Uterus (tissue), 4 donors: ENCODE measurements at places on chromosomes 16 and 17. TPM values are rescaled to one million over a fixed set of nuclear protein-coding genes. Genes with fewer than 3 reads are reported as not detected.

DNA sequence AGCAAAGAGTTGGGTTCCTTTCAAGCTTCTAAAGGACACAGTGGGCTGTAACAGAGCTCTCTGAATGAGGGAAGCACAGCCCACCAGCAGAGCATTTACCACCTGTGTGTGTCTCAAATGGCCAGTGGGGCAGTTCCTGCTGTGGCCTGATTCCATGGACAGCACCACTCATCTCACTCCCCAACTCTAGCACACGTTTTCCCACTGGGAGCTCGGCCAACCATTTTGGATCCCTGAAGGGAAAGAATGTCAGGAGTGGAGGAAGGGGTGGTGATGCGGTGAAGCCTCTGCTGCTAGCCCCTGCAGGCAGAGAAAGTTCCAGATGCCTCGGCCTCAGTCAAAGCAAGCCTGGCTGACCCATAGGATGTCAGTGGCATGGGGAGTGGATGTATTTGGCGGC lies 86.6 kb downstream of the PLXDC1 start:
- DNase-seq: no peak

DNA sequence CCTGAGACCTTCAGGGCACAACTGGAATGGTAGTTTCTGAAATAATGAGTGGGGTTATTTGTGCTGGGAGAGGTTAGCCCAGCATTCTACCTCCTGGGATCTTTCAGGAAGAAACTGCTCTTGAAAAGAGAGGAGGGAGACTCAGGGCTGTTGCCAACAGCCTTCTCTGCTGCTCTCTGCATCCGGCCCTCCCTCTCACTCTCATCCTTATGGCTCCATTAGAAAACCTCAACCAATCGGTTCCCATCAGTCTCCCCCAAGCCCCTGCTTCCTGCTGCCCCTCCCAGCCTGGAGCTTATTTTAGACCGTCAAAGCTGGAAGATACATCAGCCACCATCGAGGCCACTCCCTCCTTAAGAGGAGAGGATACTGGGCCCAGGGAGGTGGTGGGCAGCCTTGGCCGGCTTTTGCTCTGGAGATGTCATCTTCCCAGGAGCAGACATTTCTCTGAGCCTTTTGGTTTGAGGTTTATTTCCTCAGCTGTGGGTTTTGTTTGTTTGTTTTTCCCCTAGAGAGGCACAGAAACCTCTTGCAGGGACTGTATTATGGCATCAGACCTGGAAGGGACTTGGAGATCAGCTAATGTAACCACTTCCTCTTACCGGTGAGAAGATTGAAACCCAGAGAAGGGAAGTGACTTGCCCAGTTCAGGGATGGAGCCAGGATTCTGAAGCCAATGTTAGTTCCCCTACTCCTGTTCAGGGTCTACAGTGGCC lies 2.7 kb downstream of the MPRIP start:
- DNase-seq: peak; percentile 61

DNA sequence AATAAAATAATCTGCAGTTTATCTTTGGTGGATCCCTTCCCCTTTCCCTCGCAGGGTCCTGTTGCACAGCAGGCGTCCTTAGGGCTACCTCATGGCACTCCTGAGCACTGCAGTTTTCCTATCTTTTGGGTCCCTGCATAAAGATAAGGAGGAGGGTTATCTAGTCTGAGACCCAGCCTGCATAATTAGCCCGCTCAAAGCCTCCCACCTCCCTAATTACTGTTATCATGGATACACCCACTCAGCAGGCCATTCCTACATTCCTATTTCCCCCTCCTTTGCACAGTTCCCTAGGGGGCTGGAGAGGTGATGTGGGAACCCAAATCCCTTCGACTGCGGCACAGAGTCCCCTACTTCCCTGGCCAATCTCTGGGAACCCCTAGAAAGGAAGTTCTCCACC lies 5.1 kb upstream of the CLUH start:
- no peak for DNase-seq

AKTIP gene
- total RNA-seq: 45.3 TPM

GRCh38 chr17:30332057-30332542 lies 1.8 kb downstream of the TMIGD1 start:
- no peak for DNase-seq

HOXB2 gene
- total RNA-seq: 20.9 TPM

- DNase-seq: no peak
These were observed 684 bp downstream of the ZFP90 start for GRCh38 chr16:68539711-68540239.

DNA sequence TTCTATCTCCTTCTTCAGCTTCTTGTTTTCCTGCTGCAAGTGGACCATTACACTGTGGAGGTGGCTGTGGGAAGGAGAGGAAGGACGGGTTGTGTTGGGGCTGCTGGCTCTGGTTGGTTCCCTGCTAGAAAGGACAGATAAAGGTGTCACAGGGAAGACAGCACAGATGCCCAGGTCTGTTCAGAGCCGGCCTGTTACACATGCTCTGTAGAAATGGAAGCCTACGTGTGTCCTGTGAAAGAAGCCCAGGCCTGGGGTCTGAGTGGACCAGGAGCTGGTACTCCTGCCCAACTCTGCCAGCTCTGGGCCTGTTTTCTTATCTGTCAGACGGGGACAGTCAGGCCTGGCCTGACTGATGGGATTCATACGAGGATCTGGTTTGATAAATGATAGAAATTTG lies 26.4 kb downstream of the DHX38 start:
- DNase-seq: no peak

DNA sequence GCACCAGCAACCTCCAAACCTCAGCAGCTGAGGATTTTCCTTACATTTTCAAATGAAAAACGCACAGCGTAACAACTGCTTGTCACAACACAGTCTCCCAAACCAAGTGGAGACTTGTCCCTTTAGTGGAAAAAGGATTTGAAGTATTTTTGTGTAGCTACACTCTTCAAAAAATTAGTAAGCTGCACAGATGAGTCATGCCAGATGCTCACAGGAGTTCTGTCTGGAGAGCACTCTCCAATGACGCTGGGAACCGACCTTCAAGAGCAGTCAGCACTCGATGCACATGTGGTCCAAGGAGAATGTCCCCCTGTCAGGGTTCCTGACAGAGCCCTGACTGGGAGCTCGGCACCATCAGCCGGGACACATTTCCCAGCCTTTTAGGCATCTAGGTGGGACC lies 39.8 kb downstream of the MAP1LC3B start:
- no peak for DNase-seq

PRSS8 gene
- total RNA-seq: not detected

KRT32 gene
- total RNA-seq: not detected

GRCh38 chr17:28379814-28380801 lies 8.6 kb downstream of the SARM1 start:
- DNase-seq: no peak

GRCh38 chr17:59521465-59522126 lies 43.8 kb upstream of the DHX40 start:
- DNase-seq: peak; percentile 36

GRCh38 chr16:12413393-12413792 lies 390.3 kb downstream of the CPPED1 start:
- no peak for DNase-seq

SYCE1L gene
- not detected for total RNA-seq

TMC7 gene
- total RNA-seq: not detected

DNA sequence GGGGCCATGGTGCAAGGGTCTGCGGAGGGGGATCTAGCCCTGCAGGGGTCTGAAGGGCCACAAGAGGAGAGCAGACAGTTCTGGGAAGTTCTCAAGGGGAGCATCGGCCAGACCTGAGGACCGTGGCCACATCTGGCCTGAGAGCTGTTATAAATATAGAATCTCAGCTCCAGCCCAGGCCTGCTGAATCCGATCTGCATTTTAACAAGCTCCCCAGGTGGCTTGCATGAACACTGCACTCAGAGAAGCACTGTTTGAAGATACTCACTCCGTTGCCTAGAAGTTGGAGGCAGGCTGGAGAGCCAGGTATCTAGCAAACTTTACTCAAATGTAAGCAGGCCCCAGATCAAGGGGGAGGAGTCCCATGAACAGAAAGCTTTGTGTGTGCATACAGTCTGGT lies 61.3 kb downstream of the NKD1 start:
- no peak for DNase-seq

DNA sequence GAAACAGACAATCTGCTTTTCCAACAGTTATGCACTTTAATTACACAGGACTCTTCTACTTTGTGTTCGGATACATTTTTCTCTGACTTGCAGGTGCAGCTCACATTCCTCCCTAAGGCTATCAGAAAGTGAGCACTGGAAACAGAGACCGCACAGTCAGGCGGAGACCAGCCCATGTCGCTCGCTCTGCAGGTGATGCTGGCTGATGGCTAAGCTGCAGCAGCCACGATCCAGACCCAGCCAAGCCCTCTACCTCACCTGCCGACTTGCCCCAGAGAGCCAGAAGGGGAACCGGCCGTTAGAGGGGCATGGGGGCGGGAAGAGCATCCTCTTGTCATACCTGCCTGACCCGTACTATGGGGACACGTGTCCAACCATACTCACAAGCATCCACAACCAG lies 33.8 kb downstream of the MAP1LC3B start:
- no peak for DNase-seq

MT3 gene
- total RNA-seq: not detected

FAM83G gene
- total RNA-seq: 2.4 TPM

BCO1 gene
- not detected for total RNA-seq

- no peak for DNase-seq
These were observed 3.0 kb upstream of the SLC6A4 start for GRCh38 chr17:30238387-30239088.

DNA sequence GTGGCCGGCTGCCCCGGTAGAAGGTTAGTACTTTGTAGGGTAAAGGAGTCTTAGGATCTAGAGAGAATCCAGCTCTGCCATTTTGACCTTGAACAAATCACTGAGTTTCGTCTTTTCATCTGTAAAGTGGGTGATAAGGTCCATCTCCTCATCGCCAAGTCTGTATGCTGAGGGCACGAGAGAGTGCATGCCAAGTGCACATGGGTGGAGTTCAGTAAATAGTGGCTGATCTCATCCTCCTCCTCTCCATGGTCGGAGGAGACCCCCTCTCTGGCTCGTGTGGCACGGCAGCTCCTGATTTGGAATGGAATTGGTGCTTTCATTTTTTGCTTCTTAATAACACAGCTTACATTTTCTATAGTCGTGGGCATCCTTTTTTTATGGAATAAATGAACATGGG lies 30.7 kb downstream of the MYH3 start:
- no peak for DNase-seq

- DNase-seq: no peak
These were observed 9.3 kb downstream of the BPTF start for GRCh38 chr17:67834634-67835033.

DNA sequence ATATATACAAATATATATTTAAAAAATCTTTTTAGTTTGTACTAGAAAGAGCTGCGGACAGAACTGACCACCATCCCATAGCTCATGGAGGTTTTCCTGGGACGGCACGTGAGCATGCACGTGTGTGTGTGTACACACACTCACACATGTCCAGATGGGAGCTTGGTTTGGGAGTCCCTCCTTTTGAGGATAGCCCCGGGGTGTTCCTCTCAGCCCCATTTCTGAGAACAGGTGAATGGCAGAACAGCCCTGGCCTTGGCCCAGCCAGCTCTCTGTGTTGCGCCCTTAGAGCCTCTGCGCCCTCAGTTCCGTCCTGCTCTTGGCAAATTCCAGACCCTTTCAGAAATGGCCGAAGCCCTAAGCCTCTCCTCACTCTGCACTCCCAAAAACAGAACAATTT lies 70.1 kb downstream of the AMFR start:
- peak; percentile 8 for DNase-seq

GRCh38 chr16:27317738-27318391 lies 4.1 kb downstream of the IL4R start:
- no peak for DNase-seq

GRCh38 chr17:4475001-4475400 lies 23.7 kb upstream of the SPNS2 start:
- DNase-seq: no peak

PDE6G gene
- not detected for total RNA-seq

- no peak for DNase-seq
These were observed 6.3 kb upstream of the USP31 start for GRCh38 chr16:23155445-23156049.

DNA sequence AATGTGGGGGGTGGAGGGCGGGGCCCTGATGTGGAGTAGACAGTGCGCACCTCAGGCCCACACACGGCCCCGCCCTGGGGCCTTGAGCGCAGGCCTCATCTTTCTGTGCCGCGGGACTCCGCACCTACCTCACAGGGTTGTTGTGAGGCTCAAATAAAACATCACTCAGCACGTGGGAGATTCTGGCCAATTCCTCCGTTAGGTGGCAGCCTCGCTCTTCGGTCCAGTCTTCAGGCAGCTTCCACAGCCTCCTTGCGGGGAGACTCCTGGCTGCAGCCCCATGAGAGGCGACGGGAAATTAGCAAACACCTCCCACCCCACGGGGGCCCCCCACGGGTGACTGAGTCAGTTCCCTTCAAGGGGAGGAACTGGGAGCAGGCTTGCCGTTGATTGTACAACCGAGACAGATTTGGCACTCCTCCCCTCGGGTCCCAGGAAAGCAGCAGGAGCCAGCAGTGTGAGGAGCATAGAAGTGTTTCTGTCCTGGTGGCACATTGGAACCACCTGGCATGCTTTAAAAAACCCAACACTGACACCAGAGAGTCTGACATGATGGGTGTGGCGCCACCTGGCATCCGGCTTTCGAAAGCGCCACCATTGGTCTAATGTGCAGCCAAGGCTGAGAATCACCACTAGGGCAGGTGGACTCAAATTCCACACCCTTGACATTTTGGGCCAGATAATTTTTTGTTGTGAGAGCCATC lies 7.6 kb downstream of the MRM1 start:
- peak; percentile 32 for DNase-seq

- no peak for DNase-seq
These were observed 9.5 kb downstream of the PNMT start for GRCh38 chr17:39677542-39678339.

EFNB3 gene
- 0.59 TPM for total RNA-seq

DNA sequence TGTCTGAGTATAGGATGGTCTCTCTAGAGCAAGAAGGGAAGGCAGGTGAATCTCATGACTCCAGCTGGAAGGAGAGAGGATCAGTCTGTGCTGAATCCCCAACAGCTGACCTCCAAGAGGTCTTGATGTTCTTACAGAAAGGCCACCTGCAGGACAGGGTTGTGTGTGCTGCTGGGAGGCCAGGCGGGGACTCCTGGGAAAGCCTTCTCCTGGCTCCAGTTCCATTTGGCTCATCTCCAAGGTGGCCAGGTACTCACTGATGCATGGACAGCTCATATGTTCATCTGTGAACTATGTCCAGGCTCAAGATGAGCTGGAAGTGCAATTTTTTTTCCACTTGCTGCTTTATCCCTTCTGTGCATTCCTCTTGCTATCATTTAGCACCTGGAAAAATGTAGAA lies 730.2 kb upstream of the RBFOX1 start:
- DNase-seq: no peak

EXOSC6 gene
- total RNA-seq: 38.0 TPM

DNA sequence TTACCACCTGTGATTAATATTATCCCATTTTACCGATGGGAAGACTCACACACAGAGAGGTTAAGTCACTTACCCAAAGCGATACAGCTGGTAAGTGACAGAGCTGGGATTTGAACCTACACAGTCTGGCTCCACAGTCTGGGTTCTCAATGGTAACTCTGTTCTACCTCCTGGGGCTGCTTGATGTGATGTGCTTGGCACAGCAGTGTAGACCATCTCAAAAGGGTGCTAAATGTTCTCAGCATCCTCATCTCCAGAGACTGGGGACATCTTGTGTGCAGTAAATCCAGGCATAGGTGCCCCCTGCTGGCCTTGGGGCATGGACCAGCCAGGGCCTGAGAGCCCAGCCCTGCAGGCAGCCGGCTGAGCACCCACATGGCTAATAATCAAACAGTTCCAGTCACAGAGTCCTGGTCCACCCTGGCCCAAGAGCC lies 15.4 kb upstream of the KATNB1 start:
- DNase-seq: no peak
